Activated gamma-delta T cell treated with Interleukin-2 at 50 U/mL for 16 hours (primary cell): ENCODE measurements at places on chromosomes 2 and 18.

GRCh38 chr2:25090801-25091200 lies 48.9 kb downstream of the EFR3B start:
- no peak for DNase-seq

DNA sequence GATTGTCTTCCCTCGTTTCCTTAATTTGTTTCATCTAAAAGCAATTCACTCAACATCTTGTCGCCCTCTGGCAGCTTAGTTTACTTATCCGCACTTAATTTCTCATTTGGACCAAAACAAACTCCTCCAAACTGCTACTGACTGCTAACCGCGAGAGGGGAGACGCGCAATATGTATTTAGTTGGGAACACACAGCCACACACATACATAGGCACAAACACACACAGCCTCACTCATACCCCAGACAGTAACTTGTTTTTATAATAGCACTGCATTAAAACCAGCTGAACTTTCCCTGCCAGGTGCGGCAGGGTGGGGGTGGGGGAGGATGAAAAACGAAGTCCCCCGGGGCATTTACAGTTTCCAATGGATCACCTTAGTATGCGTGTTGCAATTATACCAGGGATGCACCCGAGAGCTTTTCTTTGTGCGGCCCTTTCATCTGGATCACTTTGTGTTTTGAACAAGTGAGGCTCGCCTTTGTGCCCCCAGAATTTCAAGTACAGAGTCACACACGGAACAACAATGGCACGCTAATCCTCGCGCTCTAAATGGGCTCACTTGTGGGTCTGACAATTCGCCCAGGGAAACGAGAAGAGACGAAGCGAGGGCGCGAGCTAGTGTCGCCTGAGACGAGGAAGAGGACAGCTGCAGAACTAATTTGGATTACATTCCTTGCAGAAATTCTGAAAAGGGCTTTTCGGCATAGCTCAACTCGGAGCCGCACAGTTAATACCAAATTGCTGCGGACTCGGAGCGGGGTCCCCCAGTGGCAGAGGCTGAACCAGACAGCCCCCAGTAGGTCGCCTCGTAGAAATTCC lies 2.4 kb downstream of the ERBB4 start:
- no peak for DNase-seq

GRCh38 chr2:158993721-158994587 lies 25.5 kb downstream of the TANC1 start:
- DNase-seq = no peak

GRCh38 chr18:54296062-54296461 lies 26.7 kb downstream of the POLI start:
- no peak for DNase-seq

DNA sequence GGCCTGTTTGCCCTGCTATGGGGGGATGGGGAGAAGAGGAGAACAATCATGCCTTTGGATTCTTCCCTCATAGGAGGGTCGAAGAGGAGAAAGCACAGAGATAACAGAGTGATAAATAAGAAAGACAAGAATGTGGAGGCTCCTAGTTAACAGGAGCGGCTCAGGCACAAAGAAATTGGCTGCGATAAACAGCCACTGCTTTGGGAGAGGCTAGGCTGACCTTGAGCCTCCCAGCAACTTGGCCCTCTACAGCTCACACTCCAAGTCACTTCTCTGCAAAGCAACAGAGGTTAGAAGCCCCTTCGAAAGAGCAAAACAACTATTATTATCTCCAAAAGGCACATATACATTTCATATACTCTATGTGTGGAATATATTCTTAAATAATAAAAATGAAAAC lies 69.5 kb downstream of the ZBTB7C start:
- DNase-seq = no peak

GRCh38 chr2:1995987-1996386 lies 251.7 kb upstream of the PXDN start:
- no peak for DNase-seq

DNA sequence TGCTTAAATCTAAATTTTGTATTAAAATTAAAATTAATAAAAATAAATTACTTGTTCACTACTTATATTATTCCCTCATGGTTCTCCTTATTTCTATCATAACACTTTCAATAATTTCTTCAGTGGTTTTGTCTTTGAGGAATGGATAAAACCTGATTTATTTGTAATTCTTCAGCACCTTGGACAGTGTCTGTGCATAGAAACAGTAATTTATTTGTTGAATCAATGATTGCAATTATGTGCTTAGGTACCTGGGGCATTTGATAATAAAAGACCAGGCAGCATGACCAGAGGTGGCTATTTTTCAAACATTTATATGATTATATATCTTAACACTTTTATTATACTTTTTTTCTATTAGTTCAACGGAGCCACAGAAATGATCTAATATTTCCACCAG lies 1062.7 kb downstream of the DSC3 start:
- no peak for DNase-seq

DNA sequence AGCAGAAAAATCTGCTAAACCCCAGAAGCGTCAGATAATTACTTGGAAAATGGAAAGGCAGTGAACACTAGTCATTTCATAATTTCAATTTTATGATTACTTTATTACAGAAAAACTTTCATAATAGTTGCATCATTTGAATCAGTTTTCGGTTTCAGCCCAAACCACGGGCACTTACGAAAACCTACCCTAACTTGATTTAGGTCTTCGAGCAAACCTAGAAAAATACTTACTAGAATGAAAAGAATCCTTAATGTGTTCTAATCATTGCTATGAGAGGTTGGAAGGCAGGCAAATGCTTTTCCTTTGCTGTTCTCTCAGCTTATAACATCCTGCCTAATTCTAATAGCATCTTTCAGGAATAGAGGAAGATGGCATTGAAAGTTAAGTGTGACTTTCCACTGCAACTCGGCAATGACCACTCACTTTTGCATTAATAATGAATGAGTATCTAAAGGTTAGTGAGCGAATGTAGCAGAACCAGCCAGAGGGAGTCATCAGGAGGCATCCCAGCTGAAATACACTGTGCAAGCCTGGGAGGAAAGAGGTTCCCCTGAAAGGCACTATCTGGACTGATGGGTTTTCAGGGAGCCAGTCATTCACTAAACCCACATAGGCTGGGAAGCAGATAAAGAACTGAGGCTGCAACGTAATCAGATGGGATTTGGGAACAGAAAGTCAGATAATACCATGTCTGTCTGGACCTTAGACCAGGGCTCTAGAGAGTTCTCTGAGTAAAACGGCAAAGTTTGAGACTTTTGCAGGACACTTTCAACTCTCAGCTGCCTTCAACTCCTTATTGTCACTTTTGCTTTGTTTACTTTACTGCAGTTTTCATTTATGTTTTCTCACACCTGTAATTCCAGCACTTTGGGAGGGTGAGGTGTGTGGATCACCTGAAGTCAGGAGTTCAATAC lies 520.8 kb downstream of the RNF144A start:
- no peak for DNase-seq

- DNase-seq = no peak
Observed at GRCh38 chr2:31297751-31298150, 63.8 kb downstream of the EHD3 start.

DNA sequence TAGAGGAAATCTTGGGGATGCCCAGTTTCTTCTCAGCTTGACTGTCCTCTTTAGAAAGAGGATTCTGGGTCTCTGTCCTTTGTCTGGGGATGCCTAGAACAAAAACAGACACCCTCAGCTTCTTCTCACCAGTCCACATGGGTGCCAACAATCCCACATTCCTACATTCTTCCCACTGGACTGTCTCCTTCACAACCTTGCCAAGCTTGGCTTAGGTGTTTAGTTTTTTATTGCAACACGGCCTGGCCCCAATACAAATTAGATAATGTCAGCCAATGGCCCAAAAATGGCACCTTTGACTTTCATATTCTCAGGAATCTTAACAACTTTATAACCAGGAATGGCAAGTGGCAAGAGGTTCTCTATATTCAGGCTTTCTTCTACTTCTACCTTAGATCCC lies 273.0 kb downstream of the RNF152 start:
- no peak for DNase-seq
